ENCODE measurements at places on chromosomes 11 and 22.

DNA sequence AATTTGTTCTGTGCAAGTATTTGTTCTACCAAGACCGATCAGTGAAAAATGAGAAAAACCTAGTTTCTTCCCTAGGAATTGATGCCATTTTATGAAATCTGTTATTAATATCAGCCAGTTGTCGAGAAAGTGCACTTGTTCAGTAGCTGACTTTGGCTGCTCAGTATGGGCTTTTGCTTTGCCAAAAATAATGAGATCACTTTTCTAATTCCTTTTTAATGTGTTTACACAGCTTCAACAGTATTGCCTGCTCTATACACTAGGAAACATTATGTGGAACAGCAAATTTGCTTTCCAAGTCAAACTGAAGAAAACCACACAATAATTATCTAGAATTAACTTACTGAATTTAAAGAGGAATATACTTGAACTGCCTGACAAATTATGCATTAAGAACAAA, 34.4 kb downstream of the SCUBE2 start:
- no peak for DNase-seq

GRCh38 chr22:39300186-39300830, 19.1 kb downstream of the RPL3 start:
- peak; percentile 49 for DNase-seq

- peak; percentile 88 for DNase-seq
Observed at GRCh38 chr11:119094816-119095065, 6.9 kb downstream of the DPAGT1 start.

GRCh38 chr11:102497061-102497460, 33.5 kb downstream of the MMP7 start:
- no peak for DNase-seq

Measured in GM12865 (cell line).